IMR-90 (cell line): ENCODE measurements at places on chromosomes 1 and 21. TPM values are rescaled to one million over a fixed set of nuclear protein-coding genes. Genes with fewer than 3 reads are reported as not detected.
A peak's percentile ranks its signal among the peaks of the same experiment; 100 is the strongest.

DNA sequence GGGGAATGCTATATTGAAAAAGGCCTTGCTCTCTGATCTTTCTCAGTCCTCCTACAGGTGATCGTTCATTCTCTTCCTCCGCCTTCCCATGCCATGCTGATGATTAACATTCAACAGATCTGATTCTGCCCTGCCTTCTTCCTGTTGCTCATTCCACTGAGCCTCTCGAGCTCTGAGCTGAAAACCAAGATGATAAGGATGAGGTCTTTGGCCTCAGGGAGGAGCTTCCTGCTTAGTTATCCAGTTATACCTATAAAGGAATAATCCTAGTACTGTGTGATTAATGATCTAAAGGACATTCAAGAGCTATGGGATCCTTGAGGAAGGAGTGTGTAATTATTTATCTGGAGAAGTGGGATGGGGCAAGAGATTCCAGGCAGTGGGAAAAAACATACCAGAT lies 25.2 kb upstream of the MAP3K7CL start:
- peaks cover 13% of the 10 kb centered on the region; the same call in 1 of the 2 replicates for H3K4me1 ChIP-seq
- no peak overlapping the region for H3K4me3 ChIP-seq
- DNase-seq, result peak; percentile 63

DNA sequence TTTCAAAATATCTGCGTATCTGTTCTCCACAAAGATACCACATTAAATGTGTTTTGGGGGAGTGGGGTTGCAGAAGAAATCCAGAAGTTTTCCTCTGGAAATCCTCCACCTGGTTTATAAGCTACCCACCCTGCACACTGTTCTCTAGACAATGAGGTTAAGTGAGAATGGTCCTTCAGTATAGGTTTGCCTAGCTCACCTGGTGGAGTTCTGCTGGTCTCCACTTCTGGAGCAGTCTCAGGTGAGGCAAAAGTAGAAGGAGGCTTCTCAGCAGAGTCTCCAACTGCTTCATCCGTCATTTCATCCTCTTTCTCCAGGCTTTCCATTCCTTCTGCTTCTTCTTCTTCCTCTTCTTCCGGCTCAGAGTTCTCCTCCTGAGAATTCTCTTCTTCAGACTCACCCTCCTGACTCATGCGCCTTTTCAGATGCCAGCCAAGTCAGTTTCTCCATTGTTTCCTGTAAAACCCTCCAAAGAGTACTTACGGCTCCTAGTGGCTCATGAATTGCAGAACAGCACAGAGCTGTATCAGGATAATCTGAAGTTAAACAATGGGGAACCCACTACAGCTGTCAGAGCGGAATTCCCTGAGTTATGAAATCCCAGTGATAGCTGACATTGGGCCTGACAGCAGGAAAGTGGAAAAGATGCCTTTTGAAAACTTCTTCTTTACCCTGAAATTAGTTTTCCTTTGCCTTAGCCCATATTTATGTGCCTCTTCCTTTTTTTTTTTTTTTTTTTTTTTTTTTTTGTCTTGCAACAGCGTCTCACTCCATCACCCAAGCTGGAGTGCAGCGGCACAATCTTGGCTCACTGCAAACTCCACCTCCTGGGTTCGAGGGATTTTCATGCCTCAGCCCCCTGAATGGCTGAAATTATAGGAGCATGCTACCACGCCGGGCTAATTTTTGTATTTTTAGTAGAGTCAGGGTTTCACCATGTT lies 38.5 kb downstream of the MSTO1 start:
- peak overlapping the region; percentile 32; the same call in 1 of the 2 replicates for H3K4me3 ChIP-seq
- peak overlapping the region; percentile 69 for H3K27ac ChIP-seq
- peaks cover 8% of the 10 kb centered on the region for H3K4me1 ChIP-seq
- no peaks in the 10 kb centered on the region for H3K36me3 ChIP-seq
- H3K27me3 ChIP-seq, result no peaks in the 10 kb centered on the region
- peak; percentile 94 for DNase-seq

DNA sequence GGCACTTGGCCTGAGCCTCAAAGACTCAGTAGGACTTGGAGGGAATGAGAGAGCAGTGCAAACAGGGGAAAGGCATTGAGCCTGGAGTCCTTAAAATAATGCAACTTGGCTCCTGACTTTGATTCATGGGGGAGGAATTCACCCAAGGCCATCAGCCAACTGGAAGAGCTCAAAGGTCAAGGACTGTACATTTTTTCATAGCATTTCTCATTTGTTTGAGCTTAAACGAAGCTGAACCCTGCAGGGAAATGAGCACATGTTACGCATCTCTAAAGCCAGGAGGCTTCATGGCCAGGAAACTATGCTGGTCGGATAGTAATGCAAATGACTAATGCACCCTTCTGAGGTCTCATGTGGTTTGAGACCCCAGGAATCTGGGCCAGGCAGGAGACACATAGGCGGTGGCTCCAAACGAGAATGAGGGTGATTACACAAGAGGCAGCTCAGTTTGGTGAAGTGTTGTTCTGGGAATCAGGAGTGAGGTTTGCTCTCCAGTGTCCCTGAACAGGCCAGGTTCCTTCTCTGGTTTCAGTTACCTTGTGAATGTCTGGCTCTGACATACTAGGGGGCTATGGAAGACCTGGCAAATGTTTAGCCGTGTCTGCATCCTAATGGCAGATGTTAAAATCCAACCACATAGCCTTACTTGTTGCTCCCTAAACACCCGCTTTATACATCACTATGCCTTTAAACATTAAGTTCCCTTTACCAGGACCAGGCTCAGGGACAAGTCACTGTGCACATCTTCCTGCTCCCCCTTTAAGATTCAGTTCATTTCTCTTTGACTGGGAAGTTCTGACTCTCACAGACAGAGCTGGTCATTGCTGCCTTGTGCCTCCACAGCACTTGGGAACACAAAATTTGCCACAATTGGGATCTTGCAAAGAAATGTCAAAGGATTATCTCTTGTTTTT lies 503.9 kb upstream of the USP24 start:
- peaks cover 31% of the 10 kb centered on the region for H3K4me1 ChIP-seq
- H3K36me3 ChIP-seq, result no peaks in the 10 kb centered on the region
- H3K27ac ChIP-seq, result peak overlapping the region; percentile 97
- DNase-seq, result peak; percentile 100
- no peak overlapping the region for H3K4me3 ChIP-seq

DNA sequence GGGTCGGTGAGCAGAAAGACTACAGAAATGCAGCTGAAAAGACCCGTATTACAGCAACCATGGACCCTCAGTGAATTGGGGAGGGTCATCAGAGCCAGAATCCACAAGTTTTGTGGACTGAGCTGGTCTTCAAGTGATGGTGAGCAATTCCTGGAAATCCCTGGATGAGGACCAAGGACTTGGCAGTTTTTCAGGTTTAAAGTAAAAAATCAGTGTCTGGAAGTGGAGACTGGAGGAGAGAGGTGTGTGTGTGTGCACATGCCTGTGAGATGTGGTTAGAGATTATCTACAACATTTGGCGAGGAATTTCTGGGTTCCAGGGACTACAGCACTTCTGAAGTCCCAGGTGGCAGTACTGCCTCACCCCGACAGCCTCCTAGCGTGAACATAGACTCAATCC lies 56.4 kb downstream of the KIRREL1 start:
- H3K4me1 ChIP-seq, result peaks cover 15% of the 10 kb centered on the region
- no peaks in the 10 kb centered on the region for H3K27me3 ChIP-seq
- peaks cover 10% of the 10 kb centered on the region for H3K36me3 ChIP-seq
- DNase-seq, result peak; percentile 65
- no peak overlapping the region for H3K27ac ChIP-seq

Gene TMPRSS2
- not detected in 2 replicates for total RNA-seq
